Caco-2 (cell line): ENCODE measurements at places on chromosomes 6 and 20.

DNA sequence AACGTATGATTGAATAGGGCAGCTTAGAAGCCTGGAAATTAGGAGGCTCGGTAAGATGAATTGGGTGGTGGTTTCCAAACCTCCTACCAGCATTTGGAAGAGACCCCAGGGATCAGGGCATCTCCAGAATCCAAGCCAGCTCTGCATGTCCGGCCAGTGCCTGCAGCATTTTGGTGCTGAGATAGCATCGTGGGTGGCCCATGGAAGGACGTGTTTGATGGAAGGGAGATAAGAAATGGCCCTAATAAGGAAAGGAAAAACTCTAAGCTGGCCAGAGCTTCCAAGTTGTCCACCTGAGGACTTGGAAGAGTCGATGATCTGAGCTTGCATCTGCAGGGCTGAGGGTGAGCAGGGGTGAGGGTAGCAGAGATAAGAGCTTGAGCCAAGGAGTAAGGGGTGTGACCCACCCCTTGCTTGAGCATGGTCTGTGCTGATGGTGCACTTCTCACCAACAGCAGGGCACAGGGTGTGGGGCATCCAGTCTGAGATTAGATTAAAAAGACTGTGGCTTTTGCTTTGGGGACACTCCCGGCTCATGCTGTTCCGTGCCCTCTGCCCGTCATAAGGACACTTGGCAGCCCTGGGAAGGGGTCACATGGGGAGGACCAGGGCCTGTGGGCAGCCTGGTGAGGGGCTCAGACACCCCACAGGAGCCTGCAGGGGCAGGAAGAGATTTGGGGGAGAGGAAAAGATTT, 213.2 kb downstream of the ERMARD start:
- DNase-seq: no peak

DNA sequence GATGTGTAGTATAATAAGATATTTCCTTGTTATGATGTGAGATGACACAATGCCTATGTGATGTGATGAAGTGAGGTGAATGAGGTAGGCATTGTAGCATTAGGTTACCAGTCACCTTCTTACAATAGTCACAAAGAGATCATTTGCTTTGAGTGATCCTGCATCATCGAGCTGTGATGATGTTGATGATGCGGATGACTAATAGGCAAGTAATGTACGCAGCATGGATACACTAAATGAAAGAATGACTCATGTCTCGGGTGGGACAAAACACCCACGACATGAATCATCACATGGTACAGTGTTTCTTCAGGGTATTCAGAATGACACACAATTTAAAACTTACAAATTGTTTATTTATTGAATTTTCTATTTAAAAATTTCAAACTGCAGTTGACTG, 806.3 kb upstream of the GJE1 start:
- no peak for DNase-seq

- no peak for DNase-seq
Measured at GRCh38 chr6:96017070-96017359, 1.2 kb downstream of the FUT9 start.

GRCh38 chr20:24108581-24108980, 120.0 kb upstream of the GGTLC1 start:
- DNase-seq: no peak

- peak; percentile 85 for DNase-seq
Measured at GRCh38 chr20:63223121-63223825, 7.3 kb upstream of the YTHDF1 start.

- DNase-seq: no peak
Measured at GRCh38 chr6:156791320-156791850, 14.2 kb downstream of the ARID1B start.

GRCh38 chr6:4814212-4814611, 38.0 kb downstream of the CDYL start:
- no peak for DNase-seq

DNA sequence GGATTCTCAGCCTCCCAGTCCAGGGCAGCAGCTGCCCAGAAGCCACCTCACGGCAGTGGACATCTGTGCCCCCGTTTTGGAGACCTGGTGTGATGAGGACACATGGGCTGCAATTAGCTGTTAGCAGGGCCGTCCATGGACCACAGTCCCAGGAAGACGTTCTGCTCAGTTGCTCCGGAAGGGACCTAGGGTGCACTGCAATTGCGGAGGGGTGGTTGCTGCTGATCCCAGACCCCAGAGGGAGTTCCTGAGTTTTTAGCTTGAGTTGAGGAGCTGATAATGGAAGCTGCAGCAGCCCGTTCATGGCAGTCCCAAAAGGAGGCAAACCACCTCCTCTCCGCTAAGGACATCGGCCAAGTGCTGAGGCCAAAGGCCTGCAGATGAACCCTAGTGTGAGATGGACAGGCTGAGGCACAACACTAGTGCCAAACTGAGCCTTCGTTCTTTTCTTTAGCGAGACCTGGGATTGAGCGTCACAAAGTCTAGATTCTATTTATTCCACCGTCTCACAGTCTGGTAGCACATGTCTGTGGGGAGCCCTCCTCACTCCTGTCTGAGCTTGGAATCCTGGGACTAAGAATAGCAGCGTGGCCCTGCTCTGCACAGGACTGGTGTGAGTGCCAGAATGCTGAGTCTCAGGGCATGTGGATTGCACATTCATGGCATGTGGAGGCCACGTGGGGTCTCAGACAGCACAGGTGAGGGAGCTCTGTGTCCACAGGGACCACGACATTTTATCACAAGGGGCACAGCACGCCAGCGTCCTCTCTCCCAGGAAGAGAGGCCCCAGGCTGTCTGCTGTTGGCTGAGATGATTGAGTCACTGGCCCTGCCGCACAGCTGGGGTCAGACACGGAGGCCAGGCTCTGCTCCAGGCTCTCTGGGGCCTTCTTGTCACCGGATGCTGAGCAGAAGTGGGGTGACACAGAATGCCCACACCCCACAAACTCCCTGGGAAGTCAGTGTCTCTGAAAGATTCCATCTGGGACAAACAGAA, 113.4 kb downstream of the PSMB1 start:
- DNase-seq: no peak

DNA sequence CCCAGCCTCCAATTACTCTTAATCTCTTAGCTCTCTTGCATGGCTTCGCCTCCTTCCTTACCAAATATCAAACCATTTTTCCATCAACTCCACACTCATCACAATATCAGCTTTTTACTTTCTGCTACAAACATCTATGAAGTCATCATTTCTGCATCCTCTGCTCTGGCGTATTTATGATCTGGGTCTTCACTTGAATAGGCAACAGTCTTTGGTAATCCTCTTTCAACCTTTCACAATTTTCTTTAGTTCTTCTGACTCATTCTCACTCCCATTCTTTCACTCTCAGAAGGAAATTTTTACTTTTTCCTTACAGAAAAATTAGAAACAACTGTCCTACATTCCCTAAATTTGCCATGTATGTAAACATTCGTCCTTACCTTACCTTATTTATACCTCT, 522.4 kb downstream of the HDGFL1 start:
- DNase-seq: no peak

- no peak for DNase-seq
Measured at GRCh38 chr6:21309807-21310221, 283.7 kb upstream of the SOX4 start.
